ENCODE measurements at places on chromosomes 13 and 19.
A peak's percentile ranks its signal among the peaks of the same experiment; 100 is the strongest.

DNA sequence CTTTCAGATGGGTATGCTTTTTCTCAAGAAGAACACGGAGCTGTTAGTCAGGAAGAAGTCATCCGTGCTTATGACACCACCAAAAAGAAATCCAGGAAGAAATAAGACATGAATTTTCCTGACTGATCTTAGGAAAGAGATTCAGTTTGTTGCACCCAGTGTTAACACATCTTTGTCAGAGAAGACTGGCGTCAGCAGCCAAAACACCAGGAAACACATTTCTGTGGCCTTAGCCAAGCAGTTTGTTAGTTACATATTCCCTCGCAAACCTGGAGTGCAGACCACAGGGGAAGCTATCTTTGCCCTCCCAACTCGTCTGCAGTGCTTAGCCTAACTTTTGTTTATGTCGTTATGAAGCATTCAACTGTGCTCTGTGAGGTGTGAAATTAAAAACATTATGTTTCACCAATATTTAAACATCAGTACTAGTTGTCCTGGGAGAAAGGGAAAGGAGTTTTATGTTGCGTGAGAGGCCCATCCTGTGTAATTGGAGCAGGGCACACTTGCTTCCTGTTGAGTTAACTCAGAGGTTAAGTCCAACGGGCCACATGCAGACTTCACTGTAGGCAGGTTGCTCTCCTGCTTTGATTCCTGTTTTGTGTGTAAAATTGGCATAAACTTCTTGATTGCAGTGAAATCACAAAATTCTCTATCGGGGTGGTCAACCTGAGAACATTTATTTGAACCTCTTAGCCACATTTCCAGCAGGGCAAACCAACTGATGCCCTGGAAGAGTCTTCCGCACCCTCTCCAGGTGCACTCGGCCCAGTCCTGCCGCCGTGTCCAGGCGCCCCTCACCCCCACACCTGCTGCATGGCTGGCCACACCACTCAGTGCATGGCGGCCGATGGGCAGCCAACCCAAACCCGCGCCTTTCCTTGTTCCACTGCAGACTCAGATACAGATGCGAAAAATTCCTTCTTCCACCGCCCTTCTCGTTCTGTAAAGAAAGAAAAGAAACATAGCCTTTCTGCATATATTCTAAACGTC, 31.6 kb downstream of the SHISA2 start:
- no peak for DNase-seq

GRCh38 chr13:77784515-77784914, 87.0 kb downstream of the SLAIN1 start:
- no peak for DNase-seq

GRCh38 chr19:21474671-21475181, 30.7 kb upstream of the ZNF429 start:
- peak; percentile 68 for DNase-seq

GRCh38 chr19:39943586-39943985, 9.2 kb upstream of the FCGBP start:
- DNase-seq: no peak

DNA sequence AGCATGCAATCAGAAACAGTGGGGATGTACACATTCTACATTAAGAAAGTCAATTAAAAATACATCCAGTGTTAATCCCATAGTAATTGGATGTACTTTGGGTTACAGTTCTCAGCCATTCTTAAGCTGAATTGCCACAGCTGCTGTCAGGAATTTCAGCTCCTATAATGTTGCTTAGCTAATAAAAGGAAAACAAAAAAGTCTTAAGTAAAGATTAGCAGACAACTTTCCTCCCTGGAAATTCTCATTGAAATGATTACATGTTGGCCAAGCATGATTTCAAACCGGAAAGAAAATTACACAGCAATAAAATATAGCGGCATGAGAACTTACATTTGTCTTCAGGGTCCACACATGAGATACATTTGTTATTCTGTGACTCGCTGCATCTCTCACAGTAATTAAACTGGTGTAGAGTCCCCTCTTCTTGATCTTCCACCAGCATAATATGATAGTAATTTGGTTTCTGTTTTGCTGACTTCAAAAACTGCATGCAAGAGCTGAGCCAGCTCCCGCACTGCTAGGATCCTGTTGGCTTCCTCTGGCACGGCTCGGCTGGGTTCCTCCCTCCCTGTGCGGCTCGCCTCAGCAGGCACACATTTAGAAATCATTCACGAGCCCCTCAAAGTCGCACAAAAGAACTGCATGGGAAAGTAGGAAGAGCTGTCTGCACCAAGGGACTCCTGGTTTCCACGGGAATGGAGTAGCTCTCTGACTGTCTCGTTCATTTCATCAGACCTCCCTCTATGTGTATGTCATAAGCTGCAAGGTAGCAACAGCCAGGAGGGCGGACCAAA, at the start of gene HTR2A:
HTR2A (minus strand) TSS at position 713 of the 797 bp plus-strand sequence. CDS start 1,147 bp downstream, outside the sequence.
- peak; percentile 3 for DNase-seq
